Pancreas (tissue), 10 donors: ENCODE measurements at places on chromosomes 16 and 17. TPM values are rescaled to one million over a fixed set of nuclear protein-coding genes. Genes with fewer than 3 reads are reported as not detected.

- DNase-seq: no peak
Measured at GRCh38 chr17:35341411-35341992, 31.9 kb downstream of the SLFN11 start.

- DNase-seq: no peak
Measured at GRCh38 chr17:9334536-9335446, 240.8 kb downstream of the STX8 start.

DNA sequence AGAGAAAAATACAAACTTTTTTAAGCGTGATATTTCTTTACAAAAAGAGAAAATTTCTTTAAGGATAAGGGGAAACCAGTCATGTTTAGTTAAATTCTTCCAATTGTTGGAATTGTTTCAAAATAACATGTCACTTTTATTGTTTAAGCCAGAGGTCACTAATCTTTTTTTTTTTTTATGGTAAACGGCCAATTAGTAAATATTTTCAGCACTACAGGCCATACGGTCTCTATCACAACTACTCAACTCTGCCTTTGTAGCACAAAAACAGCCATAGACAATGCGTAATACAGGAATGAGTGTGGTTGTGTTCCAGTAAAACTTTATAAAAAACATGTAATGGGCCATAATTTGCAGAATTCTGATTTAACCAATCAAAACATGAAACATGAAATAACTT lies 401.4 kb downstream of the GRIN2A start:
- DNase-seq: no peak

TLCD1 gene
- total RNA-seq: 3.7 TPM

KCNJ12 gene
- 0.37 TPM for total RNA-seq
